NAMALWA (cell line): ENCODE measurements at places on chromosomes 2 and 18.

- DNase-seq, result no peak
Observed at GRCh38 chr18:26056291-26056690, 34.1 kb downstream of the SS18 start.

- DNase-seq, result no peak
Observed at GRCh38 chr18:41482501-41482900, 472.5 kb upstream of the PIK3C3 start.

DNA sequence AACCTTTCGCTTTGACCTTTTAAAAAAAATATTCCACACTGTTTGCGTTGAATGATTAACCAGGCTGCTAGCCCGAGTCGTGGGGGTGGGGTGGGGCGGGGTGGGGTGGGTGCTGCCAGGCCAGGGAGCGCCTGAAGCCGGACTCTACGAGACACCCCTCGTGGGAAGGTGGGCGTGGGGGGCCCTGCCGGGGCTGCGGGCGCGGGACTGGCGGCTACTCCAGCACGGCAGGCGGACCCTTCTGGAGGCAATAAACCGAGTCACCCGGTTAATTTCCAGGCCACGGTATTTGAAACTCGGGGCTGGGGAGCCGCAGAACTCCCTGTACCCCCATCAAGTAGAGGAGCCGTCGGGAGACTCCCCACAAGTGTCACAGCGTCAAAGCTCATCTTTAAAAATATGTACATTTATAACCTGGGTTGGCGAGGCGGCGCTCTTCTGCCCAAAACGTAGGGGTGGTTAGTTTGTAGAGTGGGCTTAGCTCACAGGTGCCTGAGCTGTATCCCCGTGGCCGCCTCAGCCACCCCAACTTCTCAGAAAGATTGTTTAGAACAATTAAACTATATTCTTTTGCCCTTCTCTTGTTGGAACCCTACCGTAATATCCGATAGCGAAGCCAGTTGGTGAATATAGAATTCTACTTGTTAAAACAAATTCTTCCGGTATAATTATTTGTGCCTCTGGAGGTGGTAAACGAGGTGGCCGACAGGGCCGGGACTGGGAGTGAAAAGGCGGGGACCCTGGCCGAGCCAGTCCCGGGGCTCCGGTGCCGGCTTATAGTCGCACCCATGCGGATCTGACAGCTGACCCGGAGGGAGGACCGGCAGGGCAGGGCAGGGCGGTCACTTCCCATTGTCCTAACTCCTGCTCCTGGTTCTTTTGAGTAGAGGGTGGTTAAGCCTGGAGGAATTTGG is 1.4 kb downstream of the B3GNT2 start:
- peak; percentile 77 for DNase-seq

DNA sequence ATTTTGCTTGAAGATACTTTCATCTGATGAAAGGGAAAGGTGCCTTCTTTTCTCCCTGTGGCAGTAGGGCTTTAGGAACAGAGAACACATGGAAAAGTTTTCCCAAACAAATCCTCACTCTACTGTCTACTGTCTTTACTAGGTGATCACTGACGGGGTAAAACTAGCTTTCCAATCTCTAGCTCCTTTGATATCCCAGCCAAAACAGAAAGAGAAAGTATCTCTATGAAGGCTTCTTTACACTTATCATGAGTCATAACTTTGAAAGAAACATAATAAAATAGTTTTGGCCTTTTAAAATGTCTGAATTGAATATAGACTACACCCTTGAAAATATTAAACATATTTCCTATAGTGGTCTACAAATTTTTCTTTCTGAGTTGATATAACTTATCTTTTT is 214.5 kb downstream of the DSEL start:
- no peak for DNase-seq

DNA sequence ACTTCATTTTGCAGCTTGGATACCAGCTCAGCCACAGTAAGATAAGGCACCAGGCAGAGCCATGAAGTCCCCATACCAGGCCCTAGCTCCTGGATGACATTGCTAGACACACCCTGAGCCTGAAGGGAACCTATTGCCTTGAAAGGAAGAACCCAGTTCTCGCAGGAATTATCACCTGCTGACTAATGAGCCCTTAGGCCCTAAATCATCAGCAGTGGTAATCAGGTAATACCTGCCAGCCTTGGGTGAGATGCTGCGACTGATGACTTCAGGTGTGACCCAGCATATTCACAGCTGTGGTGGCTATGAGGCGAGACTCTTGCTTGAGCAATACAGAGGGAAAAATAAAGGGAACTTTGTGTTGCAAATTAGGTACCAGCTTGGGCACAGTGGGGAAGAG is 24.9 kb downstream of the CLK1 start:
- DNase-seq, result no peak

- no peak for DNase-seq
Observed at GRCh38 chr2:132697556-132698205, 27.7 kb upstream of the LYPD1 start.

DNA sequence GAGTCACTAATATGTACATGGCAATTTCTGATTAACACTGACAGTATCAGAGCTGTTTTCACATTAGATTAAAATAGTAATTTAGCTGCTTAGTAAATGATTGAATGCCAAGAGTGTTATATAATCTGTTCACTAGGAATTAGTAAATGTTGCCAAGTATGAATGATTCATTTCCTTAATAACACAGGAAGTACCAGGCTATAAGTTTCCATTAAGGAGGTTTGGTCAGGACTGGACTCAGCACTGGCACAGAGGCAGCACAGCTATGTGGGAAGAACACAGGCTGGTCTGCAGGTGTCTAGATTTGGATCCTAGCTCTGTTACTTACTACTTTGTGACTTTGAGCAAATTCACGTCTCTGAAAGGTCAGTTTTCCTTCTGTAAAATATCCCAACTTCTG is 97.2 kb downstream of the TDRD15 start:
- DNase-seq, result no peak

DNA sequence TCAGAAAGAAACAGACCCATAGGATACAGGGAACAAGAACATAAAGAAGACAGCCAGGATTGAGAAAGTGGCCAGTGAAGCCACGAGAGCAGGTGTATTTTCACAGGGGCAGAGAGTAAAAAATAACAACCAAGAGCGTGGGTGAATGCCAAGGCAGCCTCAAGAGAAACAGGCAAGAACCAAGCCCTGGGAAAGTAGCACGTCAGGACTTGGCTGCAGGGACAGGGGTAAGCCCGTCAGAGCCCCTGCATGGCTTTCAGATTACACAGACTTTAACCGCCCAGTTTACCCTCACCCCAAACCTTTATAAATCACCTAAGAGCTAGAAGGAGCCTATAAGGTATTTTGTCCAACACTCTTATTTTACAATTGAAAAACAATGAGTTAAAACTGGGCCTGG is 43.7 kb downstream of the ARL4C start:
- DNase-seq, result no peak

- DNase-seq, result peak; percentile 12
Observed at GRCh38 chr2:233416706-233417105, 62.4 kb downstream of the DGKD start.

DNA sequence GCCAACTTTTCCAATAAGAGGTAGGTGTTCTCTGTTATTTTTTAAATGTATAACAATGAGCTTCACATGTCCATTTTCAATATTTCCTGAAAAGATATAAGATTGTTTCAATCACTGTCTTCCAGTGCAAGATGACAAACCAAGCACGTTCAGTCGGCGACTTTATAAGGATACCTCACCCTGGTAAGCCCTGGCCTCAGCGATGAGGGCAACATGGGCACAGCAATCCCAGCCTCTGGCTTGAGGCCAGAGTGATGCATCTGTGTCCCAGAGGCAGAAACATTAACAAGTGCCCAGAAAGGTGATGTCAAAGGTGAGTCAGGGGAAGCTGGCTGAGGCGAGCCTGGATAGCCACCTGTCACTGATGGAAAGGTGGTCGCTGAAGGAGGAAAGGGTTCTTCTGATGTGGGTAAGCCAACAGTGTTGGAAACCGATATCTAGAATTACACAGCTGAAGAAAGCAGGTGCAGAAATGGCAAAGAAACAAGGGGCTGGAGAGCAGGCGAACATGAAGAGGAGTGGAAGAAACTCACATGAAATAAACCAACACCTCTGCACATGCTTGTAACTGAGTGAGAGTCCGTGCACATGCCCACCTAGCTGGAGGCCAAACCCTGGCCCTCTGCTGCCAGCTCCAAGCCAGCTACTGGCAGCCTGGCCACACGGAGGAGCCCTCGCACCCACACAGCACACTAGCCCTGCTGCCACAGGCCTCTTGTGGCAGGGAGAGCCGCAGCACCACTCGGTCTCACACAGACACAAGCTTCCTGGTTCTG is 65.5 kb downstream of the FBXO15 start:
- DNase-seq, result peak; percentile 85

DNA sequence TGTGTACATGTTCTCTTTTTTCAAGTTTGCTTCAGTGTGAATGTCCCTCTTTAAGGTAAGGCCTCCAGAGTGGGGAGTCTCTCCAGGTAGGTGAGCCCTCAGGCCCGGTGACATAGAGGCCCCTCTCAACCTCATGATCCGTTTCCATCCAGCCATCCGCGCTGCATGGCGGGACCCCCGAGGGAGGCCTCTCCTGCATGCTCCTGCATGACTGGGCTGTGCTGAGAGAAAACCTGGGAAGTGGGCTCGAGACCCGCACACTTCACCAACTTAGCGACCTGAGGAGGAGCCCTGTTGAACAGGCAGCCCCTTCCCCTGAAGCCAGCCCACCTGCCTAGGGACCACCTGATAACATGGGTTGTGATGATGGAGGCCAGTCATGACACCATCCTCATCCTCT is 131.3 kb upstream of the EPAS1 start:
- no peak for DNase-seq

DNA sequence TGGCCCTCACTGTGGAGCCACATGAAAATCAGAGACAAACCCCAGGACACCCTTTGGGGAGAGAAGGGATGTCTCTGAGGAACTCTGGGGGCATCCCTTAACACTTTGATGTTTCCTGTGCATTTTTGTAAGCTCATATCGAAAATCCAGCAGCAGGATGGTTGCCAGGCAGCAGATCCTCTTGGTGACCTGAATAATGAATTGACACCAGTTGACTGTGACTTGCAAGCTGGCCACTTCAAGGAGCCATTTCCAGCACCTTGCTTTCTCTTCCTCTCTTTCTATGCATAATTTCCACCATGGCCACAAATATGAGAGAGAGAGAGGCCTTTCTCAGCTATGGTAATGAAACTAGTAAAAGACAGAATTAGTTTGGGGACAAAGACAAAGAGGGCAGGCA is 91.7 kb downstream of the NRP2 start:
- DNase-seq, result no peak

- no peak for DNase-seq
Observed at GRCh38 chr2:210546424-210547208, 9.8 kb upstream of the CPS1 start.
